ENCODE measurements at places on chromosomes 13 and 19.
A peak's percentile ranks its signal among the peaks of the same experiment; 100 is the strongest.

DNA sequence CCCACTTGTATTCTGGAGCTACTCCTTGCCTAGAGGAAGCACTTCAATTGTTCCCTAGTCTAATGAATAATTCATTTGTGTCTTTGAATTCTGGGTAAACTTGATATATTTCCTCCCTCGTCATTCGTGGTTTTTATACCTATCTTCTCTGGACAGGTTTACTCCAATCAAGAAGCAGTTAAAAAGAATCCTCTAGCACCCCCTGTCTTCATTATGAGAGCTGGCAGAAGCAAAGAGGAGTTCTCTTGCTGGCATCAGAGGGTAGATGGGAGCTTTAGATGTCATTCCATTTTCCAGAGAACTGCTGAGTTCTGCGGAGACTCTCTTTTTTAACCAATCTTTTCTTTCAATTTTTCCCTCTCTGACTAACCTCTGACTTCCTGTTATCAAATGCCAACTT lies 627.7 kb downstream of the FGF9 start:
- DNase-seq = no peak

GRCh38 chr19:34120846-34121639 lies 51.3 kb upstream of the LSM14A start:
- DNase-seq = peak; percentile 60

- no peak for DNase-seq
These were observed 102.6 kb upstream of the RNF113B start for GRCh38 chr13:98279473-98280175.

DNA sequence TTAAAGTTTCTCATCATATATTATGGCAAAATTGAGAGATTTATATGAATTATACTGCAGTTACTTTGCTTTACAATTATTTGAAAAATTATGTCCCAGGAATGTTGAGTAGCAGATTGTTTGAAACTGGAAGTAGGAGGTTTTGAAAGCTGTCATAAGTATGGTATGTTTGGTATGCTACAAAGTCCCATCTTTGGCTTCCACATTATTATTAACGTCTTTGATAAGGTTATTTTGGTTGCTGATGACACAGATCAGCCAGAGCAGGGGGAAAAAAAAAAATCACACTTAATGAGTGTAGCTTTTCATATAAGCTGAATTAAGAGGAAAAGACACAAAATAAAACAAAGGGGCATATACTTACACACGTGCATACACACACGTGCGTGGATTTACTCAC lies 130.1 kb downstream of the SLITRK1 start:
- DNase-seq = no peak

DNA sequence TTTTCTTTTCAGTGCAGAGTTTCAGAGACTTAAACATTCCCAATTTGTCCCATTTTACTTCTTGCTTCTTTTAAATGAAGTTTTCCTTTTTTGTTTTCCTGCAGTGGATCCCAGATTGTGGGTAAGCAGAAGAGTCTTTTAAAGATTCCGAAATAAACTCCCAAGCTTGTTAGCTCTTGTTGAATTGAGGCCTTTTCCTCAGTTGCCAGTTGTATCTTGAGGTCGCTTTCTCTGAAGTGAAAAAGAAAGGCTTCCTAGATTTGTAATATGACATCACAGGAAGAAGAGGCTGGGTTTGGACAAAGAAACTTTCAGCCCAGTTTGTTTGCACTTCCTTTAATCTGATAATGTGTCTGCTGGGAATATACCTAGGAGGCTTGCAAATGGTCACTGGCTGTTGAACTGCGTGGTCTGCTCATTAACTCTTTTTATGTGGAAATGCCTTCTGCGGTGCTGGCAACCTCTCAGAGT lies at the start of gene LPAR6:
TSS of gene LPAR6 (minus strand) at position 233 of the 471 bp plus-strand sequence. CDS start 690 bp downstream, outside the sequence.
- DNase-seq = no peak

DNA sequence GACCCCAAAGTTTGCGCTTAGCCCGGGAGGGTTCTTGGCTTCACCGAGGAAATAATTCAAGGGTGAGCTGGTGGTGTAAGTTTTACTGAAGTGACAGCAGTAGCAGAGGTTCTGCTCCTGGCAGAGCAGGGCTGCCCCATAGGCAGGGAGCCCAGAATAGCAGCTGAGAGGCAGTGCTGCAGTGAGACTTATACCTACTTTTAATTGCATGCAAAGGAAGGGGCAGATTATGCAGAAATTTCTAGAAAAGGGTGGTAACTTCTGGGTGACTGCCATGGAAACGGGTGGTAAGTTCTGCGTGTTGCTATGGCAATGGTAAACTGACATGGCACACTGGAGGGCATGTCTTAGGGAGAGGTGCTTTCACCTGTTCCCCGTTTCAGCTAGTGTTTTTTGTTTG lies 17.5 kb upstream of the CAMSAP3 start:
- DNase-seq = no peak

DNA sequence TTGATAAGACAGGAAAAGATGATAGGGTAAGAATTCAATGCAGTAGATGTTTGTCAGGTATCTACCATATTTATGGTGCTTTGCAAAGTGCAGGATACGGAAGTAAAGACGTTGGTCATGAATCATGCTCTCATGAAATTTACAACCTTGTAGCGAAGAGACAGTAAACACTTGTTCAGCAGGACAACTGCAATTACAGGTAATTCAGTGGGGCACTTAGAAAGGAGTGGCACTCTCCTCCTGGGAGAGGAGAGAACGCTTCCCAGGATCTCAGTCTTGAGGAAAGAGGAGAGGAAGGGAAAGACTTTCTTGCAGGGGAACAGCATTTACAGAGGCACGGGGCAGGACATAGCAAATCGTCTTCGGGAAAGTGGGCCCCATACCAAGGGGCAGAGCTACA lies 46.4 kb downstream of the SOX1 start:
- no peak for DNase-seq

GRCh38 chr19:35098413-35099049 lies 17.1 kb upstream of the FXYD3 start:
- DNase-seq = no peak

DNA sequence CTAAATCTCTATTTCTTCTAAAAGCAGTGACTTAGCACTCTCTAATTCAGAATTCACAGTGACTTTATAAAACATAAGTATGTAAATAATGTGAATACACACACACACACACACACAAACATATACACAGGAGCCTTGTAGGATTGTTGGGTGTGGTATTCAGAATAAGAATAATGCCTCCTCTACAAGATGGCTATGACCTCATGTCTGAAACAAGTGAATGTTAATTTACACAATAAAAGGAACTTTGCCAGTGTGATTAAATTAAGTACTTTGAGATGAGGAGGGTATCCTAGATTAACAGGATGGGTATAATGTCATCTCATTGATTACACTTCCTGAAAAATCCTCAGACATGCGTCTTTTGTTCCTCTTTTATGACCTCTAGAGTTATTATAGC lies 234.6 kb downstream of the SLITRK6 start:
- no peak for DNase-seq

DNA sequence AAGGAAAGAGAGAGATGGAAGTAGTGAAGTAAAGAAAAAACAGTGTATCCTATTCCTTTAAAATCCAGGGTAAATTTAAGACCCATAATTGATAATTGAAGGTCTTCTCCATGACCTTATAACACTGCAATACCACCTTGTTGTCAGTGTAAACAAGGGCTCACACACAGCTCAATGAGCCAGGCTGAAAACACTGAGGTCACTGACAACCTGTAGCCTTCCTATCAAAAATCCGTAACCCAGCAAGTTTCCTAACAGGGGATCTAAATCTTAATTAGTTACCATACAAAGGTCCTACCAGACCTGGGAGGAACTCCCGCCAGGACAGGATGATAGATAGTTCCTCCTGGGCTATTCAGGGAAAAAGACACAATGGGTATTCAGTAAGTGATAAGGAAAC lies 1677.1 kb downstream of the OLFM4 start:
- no peak for DNase-seq

- DNase-seq = no peak
These were observed 7.0 kb upstream of the HSPH1 start for GRCh38 chr13:31168736-31169135.

GRCh38 chr19:3480383-3481091 lies at the start of gene SMIM24:
Gene SMIM24, minus strand, starts transcription at chr19:3480525. Its CDS starts 62 bp downstream, at chr19:3480463.
- DNase-seq = no peak

GRCh38 chr19:11674067-11674492 lies 64.7 kb downstream of the ZNF823 start:
- no peak for DNase-seq

GRCh38 chr19:29489172-29489951 lies 36.4 kb upstream of the VSTM2B start:
- DNase-seq = no peak

DNA sequence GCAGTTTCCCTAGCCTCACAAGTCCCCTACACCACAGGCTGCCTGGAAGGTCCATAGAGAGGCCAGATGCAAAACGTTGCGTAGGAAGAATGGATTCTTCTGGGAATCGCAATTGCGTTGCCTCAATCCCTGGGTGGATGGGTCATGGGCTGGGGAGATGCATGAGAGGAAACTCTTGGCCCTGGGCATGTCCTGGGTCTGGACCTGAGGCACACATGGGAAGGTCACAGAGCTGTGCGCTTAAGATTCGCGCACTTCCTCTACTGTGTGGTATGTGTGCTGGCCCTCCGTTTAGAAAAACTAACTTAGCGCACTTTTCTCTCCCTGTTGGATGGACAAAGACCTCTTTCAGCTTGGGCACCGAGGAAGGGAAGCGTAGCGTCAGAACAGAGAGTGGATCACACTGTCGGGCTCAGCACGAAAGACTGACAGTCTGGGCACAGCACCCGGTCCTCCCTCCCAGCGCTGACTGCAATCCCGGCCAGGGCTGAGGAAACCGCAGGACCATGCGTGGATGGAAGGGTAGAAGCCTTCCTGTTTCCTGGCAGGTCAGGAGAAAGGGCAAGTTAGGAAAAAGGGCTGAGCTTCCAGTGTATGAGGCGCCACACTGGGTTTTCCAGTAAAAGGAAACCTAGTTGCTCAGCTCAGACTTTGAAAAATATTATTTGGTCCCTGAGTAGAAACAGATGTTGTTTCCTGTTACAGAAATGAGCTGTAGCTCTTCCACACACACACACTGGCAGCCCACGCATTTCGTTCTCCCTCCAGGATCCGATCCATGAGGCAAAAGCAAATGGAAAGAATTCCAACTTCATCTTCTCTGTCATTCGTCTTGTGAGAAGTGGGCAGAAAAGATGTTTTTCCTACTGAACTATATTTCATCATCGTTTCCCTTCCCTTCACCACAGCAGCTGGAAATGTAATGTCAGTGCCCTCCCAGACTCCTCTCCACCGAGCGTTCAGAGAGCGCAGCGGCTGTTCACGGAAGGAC lies 86.0 kb downstream of the ING1 start:
- no peak for DNase-seq

- DNase-seq = peak; percentile 97
These were observed 15.1 kb downstream of the CCDC124 start for GRCh38 chr19:17947815-17948513.

DNA sequence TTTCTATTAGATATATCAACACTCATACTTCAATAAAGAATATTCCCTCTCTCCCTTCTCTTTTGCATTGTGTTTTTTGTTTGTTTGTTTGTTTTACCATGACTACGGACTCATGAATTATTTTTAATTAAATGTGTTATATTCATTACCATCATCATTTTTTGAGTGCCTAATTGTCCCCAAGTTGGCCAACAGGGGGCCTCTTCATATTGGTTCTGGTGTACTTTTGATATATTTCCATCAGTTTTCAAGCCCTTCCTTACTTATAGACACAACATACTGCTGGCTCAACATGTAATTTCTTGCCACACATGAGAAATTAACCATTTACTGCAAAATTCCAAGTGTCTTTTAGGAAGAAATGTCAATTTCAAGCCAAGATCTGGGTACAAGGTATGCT lies 54.5 kb upstream of the GPC6 start:
- no peak for DNase-seq

- no peak for DNase-seq
These were observed 57.4 kb downstream of the KCNRG start for GRCh38 chr13:50072676-50073075.

- DNase-seq = no peak
These were observed 112.1 kb upstream of the RXFP2 start for GRCh38 chr13:31627097-31627845.

DNA sequence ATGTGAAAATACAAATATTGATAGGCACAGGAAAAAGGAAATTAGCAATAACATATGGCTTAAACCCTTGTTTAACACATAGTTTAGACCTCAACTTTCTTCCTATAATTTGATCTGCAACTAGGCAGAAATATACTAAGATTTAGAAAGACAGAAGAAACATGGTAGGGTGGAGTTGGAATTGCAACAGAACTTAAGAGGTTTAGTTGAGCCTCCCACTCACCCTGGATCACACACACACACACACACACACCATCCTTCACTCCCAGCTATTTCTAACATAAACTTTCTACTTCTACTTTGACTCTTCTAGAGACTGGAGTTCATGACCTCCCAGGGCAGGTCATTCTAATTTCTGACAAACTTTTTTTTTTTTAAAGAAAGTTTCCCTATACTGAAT lies 47.4 kb downstream of the FLT3 start:
- no peak for DNase-seq

- DNase-seq = no peak
These were observed 17.7 kb downstream of the METTL21C start for GRCh38 chr13:102677122-102677521.

- peak; percentile 82 for DNase-seq
These were observed at the start of gene ZNF85 for GRCh38 chr19:20923077-20923871. Gene ZNF85, plus strand, starts transcription at chr19:20923251. Its CDS starts 150 bp downstream, at chr19:20923401.

GRCh38 chr19:53381376-53381775 lies 13.6 kb upstream of the ZNF765 start:
- DNase-seq = no peak

- peak; percentile 26 for DNase-seq
These were observed 4.0 kb downstream of the MAG start for GRCh38 chr19:35295792-35296462.

DNA sequence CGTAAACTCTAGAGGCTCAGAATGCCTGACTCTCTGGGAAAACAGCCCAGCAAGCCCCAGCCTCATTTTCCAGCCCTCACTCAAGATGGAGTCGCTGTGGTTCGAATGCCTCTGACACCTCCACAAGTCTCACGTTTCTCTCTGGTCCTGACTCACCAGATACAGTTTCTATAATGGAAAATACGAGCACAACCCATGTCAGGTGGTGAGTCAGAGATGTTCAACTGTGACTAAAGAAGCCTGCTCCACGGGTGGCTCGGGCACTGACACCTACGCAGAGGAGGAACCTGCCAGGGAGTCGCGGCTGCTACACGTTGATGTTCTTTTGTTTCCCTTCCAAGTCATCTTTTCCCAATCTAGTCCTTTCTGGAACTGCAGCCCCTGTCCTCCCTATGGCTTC lies 87.1 kb upstream of the STK24 start:
- peak; percentile 62 for DNase-seq

- no peak for DNase-seq
These were observed 72.2 kb downstream of the RASA3 start for GRCh38 chr13:114059946-114060860.

Data from activated naive CD8-positive, alpha-beta T cell treated with anti-CD3 and anti-CD28 coated beads, Interleukin-2, amount 50 U/mL, for 24 hours (primary cell).